Brain (organoid and tissue), 16 donors: ENCODE measurements at places on chromosomes 13 and 19.

GRCh38 chr19:41307954-41308449 lies 2.0 kb upstream of the CCDC97 start:
- DNase-seq = no peak

GRCh38 chr13:91311491-91311890 lies 36.0 kb upstream of the MIR17HG start:
- DNase-seq = no peak

DNA sequence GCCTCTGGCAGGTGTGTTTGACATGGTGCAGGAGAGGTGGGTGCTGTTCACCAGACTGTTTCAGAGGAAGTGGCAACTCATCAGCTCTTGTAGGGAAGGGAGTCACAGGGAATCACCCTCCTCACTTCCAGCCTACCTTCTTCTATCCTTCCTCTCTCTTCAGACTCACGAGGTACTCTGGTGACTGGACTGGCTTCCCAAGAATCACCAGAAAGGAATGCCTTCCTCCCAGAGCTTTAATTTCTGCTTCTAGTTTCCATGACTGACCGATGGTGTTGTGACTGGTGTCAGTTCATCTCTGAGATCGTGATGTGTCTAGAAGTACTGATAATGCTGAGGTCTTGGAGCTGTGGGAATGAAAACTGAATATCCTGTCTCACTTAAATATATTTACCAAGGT lies 247.3 kb downstream of the KCTD12 start:
- no peak for DNase-seq

DNA sequence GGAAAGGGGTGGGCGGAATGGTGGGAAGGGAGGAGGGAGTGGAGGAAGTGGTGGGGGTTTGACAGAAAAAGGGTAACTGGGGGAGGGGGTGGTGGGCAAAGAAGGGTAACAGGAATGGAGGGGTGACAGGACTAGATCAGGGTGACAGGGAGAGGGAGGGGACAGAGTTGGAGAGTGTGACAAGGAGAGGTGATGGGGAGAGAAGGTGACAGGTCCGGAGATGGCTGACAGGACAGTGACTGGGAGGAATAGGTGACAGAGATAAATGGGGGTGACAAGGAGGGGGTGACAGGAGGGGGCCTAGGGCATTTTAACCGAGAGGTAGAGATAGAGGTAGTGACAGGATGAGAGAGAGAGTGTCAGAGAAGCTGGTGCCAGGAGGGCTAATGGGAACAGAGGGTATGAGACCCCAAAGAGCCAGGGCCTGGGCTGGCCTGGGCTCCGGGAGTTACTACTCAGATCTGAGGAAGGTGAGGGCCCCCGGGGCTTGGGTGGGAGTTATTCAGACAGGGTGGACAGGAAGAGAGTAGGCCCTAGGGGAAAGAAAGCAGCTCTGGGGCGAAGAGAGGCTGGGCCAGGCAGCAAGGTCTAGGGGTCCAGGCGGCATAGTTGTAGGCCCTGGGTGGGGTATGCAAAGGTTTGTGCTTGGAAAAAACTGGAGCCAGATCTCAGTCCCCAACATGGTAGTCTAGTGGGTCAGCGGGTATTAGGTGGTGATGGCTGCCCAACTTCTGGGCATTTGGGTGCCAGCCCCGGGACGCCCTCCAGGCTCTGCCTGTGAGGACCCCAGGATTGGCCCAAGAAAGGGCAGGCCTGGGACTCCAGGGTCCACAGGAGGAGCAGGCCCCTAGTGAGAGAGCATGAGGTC lies 660 bp downstream of the CIC start:
- no peak for DNase-seq

- no peak for DNase-seq
Observed at GRCh38 chr19:17482877-17483604, 12.7 kb downstream of the SLC27A1 start.

DNA sequence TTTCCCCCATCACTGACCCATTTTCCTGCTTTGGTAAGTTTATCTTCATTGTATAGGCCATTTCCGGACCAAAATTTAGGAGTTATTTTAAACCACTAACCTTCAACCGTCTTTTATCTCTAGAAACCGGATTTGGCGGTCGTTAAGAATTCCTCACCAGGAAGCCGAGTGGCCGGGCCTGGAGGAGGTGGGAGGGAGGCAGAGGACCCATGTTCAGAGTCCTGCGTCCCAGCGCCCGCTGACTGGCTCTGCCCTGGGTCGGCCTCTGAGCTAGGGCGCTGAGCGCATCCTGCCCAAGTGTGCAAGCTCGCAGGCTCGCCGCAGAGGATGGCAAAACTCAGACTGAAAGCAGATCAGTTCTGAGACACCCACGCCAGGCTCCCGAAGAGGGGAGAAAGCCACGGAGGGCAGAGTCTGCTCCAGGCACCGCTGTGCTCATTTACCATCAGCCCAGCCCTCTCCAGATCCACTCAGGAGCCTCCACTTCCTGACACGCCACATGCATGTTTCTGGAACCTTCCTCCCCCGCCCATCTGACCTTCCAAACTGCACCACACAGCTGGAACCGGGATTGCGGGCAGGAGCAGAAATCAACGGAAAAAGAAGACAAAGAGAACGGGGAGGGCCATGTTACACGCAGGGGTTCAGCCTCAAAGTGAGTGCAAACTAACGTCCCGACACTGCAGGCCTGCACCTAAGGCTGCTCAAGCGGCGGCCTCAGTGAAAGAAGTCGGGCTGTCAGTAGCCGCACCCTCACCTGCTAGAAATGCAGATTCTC lies 8.3 kb downstream of the COL4A1 start:
- no peak for DNase-seq

- no peak for DNase-seq
Observed at GRCh38 chr13:96780105-96780504, 214.2 kb downstream of the OXGR1 start.

DNA sequence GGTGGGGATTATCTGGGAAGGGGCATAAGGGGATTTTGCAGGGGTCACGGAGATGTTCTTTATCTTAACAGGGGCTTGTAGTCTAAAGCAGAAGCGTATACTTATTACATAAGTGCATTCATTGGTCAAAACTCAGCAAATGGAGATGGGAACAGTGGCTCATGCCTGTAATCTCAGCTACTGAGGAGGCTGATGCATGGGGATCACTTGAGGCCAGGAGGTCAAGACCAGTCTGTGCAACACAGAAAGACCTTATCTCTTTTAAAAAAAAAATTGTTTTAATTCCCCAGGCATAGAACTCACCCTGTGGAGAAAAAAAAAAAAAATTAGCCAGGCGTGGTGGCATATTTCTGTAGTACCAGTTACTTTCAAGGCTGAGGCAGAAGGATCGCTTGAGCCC lies 18.9 kb downstream of the FAM187B start:
- no peak for DNase-seq

DNA sequence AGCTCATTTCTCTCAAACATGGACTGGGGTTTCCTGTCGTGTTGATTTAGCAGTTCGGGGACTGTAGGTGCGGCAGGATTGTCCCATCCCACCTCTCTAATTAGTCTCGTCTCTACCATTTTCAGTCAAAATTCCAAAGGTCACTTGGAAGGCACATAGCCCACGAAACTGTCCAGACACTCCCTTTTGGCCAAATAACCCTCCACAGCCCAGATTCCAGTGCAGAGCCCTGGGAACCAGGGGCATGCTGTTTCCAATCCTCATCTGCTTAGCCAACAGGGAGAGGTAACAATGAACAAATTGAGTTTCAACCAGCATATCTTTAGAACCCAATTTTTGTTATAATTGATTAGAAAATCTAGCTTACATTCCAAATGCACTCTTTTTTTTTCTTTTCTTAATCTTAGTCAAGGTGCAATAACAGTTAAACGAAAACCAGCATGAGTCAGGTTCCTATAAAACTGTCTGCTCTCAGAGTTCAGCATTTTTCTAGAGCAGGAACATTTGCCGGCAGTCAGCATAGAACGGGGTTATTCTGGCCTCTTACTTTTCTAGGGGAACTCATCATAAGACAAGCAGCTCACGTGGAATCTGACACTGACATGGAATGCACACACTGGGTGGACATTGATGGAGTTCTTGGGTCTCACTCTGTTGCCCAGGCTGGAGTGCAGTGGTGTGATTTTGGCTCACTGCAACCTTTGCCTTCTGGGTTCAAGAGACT lies 14.4 kb upstream of the CEBPA start:
- DNase-seq = no peak

DNA sequence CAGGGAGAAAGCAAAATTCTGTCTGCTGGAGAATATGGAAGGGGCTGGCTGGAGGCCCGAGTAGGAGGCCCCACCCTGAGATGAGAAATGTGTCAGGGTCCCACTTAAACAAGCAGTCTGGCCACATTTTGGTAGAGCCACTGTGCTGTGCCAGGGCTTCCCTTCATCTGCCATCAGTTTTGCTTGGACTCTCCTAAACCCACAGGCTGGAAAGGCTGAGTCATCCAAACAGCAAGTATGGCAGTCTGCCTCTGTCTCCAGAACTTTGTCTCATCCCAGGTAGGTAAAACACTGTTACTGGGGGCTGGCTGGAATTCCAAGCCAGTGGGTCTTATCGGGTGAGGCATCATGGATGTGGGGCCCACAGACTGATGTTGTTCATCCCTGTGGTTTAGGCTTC lies 1390.6 kb downstream of the UQCRFS1 start:
- DNase-seq = no peak

DNA sequence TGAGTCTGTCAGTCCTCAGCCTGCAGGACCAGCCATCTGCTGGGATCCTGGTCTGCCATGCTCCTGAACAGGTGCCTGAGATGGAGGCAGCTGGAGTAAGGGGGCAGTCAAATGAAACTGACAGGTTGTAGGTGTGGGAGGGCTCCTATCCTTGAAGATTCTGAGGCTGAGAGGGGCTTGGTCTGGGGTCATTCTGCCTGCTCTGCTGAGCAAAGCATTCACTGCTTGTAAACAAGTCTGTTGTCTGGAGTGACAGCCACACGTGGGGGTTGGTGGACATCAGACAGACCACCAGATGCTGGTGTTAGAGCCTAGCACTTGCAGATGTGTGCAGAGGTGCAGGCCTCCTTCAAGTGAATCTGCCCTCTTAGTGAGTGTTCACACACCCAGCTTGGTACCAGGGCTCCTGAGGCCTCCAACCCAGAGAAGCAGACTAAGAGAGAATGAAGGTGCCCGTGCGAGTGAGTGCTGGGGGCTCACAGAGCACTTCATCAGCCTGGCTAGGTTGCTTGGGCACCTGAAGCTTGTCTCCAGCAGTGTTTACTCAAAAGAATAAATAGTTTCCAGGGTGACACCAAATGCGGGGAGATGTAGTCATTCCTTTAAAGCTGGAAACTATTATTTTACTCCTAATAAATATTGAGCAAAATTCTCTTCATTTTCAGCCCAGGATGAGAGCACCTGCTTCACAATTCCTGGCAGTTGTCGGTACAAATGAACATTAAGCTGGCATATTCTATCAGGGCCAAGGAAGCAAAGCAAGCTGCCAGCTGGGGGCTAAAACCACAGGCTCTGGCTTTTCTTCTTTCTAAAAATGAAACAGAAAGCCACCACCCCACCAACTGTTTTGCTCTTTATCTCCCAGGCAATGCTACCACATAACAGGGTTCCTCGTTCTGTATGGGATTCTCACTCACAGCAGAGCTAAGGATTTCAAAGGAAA lies 82.3 kb downstream of the RNASEH2B start:
- DNase-seq = no peak

DNA sequence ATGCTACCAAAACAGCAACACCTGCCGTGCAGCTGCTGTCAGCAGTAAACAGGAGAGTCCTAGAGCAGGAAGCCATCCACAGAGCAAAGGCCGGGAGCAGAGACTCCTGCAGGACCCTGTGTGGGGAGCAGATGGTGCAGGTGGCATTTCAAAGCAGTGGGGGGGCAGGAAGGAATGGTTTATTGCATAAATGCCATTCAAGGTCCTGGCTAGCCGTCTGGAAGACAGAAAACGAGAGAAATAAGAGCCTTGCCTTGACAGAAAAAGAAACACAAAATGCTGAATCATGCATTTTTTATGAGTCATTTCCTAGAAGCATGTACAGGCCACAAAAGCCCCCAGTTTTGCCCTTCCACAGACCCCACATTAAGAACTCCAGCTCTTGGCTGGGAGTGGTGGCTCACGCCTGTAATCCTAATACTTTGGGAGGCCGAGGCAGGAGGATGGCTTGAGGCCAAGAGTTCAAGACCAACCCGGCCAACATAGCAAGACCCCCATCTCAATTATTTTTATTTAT lies 5.4 kb downstream of the RSPH6A start:
- no peak for DNase-seq

DNA sequence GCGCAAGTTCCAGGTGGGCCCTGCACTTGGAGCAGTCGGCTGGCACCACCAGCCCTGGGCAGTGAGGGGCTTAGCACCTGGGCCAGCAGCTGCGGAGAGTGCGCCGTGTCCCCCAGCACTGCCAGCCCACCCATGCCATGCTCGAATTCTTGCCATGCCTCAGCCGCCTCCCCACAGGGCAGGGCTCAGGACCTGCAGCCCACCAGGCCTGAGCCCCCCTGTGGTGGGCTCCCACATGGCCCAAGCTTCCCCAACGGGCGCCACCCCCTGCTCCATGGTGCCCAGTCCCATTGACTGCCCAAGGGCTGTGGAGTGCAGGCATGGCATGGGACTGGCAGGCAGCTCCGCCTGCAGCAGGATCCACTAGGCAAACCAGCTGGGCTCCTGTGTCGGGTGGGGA lies 9.4 kb upstream of the ZNF426 start:
- no peak for DNase-seq

- no peak for DNase-seq
Observed at GRCh38 chr13:39955560-39955959, 300.1 kb downstream of the COG6 start.

GRCh38 chr19:53971673-53972072 lies 8.9 kb downstream of the CACNG8 start:
- no peak for DNase-seq

- no peak for DNase-seq
Observed at GRCh38 chr13:97935071-97935470, 18.4 kb upstream of the IPO5 start.

DNA sequence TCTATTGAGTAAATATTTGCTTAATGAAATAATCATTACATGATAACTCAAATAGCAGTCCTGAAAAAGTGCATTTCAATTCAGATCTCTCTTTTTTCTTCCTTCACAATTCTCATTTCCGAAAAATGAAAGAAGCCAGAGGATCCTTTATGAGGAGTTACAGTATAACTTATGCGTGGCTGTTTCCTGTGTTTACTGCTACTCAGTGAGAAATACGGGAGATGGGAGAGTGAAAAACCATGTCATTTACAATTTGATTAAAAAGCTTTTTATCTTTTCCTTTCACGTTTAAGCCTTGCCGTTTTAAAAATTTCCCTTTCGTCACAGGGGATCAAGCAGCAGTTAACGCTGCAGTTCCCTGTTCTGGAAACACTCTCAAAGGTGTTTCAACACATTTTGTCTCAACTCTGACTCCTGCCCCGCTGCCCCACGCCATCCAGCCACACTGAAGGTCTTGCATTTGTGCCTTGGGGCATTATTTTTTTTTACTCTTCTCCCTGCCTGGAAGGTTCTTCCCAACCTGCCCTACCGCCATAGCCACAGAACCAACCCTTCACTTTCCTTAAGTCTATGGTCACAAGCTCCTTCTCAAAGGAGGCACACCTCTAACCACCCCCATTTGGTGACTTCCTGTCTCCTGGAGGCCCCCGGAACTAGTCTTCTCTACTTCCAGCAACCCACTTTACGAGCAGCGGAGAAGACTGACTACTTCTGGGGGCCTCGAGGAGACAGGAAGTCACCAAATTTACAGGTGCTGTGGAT lies 17.0 kb downstream of the KL start:
- DNase-seq = no peak

- DNase-seq = no peak
Observed at GRCh38 chr19:37914908-37915307, 7.9 kb downstream of the SIPA1L3 start.
